ENCODE measurements at places on chromosomes 11 and 22.

- DNase-seq, result no peak
Measured at GRCh38 chr11:79678780-79679452, 238.1 kb upstream of the TENM4 start.

GRCh38 chr22:37062702-37063381 lies 11.3 kb downstream of the KCTD17 start:
- no peak for DNase-seq

DNA sequence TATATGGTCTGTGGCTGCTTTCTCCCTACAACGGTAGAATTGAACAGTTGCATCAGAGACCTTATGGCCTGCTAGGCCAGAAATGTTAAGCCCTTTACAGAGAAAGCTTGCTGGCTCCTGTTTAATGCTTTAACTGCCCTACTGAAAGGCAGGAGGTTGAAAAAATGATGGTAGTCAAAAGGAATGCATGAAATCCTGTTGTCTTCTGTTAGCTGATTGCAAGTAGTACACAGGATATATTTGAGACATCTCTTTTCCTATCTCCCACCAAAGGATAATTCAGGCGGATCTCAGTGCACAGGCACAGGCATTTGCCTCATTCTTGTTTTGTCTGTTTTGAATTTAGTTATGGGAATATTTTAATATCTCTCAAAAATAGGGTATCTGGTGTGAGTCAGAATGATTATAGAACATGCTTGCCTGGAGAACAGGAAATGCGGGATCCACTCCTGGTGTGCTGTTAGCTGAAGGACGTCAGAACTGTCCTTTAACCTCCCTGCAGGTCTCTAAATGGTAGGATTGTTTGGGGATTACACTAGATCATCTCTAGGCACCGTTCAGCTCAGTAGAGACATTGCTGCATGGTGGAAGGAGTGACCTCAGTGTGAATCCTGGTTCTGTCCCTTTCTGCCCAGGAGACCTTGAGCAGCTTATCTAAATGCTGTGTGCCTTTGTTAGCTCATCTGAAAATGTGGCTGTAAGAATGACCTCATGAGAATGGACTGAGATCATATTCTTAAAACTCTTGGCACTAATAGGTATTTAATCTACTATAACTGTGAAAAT lies 49.5 kb downstream of the PACS1 start:
- DNase-seq, result no peak

GRCh38 chr22:47618180-47619010 lies 855.9 kb downstream of the TBC1D22A start:
- DNase-seq, result no peak

DNA sequence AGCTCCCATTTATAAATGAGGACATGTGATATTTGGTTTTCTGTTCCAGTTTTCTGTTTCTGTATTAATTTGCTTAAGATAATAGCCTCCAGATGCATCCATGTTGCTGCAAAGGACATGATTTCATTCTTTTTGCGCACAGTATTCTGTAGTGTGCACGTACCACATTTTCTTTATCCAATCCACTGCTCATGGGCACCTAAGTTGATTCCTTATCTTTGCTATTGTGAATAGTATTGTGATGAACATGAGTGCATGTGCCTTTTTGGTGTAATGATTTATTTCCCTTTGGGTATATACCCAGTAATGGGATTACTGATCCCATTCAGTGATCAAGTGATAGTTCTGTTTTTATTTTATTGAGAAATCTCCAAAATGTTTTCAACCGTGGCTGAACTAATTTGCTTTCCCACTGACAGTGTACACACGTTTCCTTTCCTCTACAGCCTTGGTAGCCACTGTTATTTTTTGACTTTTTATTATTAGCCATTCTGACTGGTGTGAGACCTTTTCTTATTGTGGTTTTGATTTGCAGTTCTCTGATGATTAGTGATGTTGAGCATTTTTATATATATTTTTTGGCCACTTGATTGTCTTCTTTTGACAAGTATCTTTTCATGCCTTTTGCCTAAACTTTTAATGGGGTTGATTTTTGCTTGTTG lies 226.0 kb upstream of the ANO3 start:
- no peak for DNase-seq

DNA sequence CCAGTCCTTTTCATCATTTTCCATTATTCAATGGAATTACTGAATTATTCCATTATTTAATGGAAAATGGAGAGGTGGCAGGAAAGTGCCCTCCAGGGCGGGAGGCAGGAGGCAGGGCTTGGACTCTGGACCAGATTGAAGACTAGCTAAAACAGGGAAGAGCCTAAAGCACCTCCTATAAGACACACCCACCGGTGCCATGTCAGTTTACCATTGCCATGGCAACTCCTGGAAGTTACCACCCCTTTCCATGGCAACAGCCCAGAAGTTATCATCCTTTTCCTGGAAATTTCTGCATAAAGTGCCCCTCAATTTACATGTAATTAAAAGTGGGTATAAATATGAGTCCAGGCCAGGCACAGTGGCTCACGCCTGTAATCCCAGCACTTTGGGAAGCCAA lies 443.7 kb downstream of the TBC1D22A start:
- DNase-seq, result no peak

DNA sequence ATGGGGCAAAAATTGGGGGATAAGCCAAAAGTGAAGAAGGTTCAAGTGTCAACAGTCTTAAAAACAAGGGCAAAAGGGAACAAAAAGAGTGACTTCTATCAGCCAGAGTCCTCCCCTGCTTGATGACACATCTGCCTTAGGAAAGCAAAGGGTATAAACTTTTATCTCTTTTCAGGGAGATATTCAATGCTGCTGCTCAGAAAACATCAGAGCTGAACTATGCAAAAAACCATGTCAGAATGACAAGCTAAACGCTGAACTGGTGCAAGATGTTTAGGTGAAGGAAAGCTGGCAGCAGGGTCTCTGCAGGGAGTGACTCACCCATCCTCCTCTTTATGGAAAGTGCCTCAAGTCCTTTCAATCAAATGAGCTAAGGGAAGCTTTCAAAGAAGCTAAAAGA lies 24.7 kb downstream of the ALG9 start:
- no peak for DNase-seq

DNA sequence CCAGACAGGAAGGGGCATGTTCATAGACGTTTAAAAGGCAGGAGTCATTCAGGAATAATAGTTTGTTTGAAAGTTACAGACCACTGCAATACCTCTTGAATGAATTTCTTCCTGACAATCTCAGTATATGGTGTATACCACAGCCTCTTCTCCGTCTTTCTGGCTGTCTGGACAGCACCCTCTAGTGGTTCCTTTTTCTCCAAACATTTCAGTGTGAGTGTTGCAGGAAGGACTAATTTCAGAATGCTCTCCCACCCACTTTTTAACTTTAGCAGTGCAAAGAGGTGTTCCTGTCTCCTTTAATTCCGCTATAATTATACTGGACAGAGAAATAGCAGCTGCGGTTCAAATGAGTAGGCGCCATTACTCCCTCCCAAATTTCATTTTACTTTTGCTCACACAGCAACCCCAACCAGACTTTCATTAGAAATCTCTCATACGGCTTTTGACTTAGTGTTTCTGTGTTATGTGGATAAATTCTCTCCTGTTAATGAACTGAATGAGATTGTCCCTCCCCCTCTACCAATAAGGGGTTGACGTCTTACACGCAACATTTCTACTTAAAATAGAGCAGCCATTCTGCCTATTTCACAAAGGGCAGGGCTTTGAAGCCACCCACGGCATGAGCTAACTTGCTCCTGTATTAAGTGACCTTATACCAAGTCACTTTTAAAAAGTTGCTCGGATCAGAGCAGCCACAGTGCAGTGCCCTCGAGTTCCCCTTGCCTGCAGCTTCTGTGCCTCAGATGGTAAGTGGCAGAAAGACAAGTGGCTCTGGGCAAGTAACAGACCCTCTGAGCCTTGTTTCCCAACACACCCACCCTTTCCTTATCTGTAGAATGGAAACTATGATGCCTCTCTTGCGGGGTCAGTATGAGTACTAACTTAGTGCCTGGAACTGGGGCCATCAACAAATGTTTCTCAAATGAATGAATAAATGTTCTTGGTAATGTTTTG lies 368.6 kb downstream of the OPCML start:
- DNase-seq, result peak; percentile 54

DNA sequence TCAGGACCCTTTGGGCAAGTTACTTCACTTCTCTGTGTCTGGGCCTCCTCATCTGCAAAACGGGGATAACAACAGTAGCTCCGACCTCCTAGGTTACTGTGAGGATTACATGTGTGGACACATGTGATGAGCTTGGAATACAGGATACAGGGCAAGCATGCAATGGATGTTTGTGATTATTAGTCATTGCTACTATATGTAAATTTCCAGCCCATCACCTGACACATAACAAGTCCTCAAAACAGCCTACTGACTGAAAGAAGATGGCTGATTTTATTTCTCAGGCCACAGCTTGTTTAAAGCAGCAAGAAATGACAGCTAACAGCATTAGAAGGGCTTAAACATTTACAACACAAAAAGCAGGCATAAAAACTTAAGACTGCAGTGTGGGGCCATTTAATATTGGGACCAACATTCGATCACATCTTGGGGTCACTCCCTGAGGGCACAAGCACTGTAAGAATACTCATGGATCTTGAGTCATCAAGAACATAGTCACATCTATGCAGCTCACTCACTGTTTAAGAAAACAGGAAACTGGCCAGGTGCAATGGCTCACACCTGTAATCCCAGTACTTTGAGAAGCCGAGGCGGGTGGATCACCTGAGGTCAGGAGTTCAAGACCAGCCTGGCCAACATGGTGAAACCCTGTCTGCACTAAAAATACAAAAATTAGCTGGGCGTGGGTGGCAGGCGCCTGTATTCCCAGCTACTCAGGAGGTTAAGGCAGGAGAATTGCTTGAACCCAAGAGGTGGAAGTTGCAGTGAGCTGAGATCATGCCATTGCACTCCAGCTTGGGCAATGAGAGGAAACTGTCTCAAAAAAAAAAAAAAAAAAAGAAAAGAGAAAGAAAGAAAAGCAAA lies 49.5 kb downstream of the ABTB2 start:
- no peak for DNase-seq

- DNase-seq, result no peak
Measured at GRCh38 chr11:126339073-126339862, 16.2 kb upstream of the ST3GAL4 start.

GRCh38 chr11:83819931-83820549 lies 533.9 kb upstream of the CCDC90B start:
- peak; percentile 84 for DNase-seq

GRCh38 chr22:24230911-24231656 lies 13.8 kb downstream of the GGT5 start:
- no peak for DNase-seq

- no peak for DNase-seq
Measured at GRCh38 chr11:70702040-70702648, 303.8 kb downstream of the CTTN start.

- DNase-seq, result no peak
Measured at GRCh38 chr11:62962391-62962790, 22.4 kb downstream of the SLC22A6 start.

DNA sequence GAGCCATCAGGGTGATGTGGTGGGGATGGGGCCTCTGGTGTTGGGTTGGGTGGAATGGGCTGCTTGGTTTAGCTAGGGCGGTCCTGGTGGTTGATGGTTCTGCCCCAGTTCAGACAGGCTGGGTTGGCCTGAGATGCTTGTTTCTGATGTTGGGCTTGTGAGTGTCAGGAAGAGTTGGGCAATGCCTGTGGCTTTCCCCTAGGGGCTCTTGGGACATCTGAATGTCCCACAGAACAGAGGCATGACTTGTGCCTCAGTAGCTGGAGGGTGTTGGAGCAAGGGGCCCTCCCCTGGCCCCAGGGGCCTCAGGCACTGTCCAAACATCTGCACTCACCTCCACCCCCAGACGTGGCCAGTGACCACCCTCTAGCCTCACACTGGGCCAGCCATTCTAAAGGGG lies 14.0 kb upstream of the CTSD start:
- DNase-seq, result no peak

DNA sequence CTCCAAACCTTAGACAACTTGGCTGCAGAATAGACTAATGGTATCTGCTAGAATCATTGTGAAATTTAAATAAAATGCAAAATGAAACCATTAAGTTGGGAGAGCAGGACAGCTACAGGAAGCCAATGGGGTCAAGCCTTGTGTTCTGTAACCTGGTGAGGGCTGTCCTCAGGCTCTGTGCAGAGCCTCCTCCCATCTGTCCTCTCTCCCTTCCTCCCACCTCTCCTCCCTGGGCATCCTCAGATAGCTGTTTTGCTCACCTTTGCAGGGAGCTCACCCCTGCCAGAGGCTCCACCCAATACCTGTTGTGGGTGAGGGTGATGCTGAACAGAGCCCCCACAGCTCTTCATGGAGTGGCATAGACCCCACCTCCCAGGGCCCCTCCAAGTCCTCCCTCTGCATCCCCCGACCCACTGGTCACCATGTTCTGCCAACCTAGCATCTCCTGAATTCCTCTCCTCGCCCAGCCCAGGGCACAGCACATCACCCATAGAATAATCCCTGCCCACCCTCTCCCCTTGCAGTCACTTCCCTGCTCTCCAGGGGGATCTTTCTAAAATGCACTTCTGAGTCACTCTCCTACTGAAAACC lies 100.3 kb downstream of the PDE2A start:
- no peak for DNase-seq

- no peak for DNase-seq
Measured at GRCh38 chr11:64546176-64546575, 44.8 kb upstream of the SLC22A12 start.

GRCh38 chr11:21564095-21564494 lies 628.8 kb upstream of the ANO5 start:
- DNase-seq, result no peak

DNA sequence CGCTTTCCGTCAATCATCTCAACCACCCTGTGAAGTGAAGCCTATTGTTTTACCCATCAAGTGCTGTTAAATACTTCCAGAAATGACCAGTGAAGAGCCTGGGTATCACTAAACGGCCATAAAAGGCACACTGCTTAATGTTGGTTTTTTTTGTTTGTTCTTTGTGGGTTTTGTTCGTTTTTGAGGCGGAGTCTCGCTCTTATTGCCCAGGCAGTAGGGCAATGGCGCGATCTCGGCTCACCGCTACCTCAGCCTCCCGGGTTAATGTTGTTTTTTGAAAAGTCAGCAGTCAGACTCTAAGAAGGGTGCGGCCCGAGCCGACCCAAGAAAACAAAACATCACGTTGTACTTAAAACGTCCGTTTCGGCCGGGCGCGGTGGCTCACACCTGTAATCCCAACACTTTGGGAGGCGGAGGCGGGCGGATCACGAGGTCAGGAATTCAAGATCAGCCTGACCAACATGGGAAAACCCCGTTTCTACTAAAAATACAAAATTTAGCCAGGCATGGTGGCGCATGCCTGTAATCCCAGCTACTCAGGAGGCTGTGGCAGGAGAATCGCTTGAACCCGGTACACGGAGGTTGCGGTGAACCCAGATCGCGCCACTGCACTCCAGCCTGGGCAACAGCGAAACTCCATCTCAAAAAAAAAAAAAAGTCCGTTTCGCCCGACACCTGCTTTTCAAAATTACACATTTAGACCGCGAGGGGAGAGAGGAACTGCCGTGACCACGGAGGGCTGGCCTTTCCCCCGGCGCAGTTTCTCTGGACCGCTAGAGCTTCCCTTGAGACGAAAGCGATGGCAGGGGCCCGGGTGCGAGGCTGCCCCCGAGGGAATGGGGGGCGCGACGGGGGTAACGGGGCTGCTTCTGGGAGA lies 714 bp downstream of the CD59 start:
- DNase-seq, result peak; percentile 62

DNA sequence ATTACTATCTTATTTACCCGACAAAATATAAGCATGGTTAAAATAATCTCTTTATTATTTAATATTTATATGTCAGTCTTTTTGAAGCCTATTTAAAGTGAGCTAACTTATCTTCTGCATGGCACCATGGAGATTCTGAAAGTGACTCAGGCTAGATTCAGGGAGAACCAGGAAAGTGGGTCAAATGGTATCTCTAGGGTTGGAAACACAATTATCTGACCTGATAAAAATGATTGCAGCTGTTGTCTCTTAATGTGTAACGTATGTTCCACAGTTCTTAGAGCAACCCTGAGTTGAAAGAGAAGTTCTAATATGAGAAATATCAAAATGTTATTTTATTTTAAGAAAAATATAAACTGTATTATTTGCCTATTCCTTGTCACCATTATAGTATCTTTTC lies 143.1 kb upstream of the CARD18 start:
- no peak for DNase-seq
